Foreskin fibroblast (primary cell): ENCODE measurements at places on chromosomes 1 and 21.

GRCh38 chr1:77012066-77012465, 144.8 kb downstream of the ST6GALNAC5 start:
- no peak for DNase-seq

DNA sequence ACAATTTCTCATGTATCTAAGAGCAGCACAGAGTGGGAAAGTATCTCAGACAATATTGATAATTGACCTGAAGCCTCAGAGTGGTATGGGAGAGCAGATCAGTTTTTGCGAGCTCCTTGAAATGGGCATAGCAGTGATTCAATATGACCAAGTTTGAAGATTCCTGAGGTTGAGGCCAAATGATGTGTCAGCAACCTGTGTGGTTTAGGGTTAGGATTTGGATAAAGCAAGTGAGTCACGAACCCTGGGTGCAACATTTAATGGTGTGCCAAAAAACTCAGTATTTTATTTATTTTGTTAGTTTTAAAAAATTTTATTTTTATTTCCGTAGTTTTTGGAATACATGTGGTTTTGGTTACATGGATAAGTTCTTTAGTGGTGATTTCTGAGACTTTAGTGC, 92.5 kb upstream of the C21orf91 start:
- peak; percentile 22 for DNase-seq

DNA sequence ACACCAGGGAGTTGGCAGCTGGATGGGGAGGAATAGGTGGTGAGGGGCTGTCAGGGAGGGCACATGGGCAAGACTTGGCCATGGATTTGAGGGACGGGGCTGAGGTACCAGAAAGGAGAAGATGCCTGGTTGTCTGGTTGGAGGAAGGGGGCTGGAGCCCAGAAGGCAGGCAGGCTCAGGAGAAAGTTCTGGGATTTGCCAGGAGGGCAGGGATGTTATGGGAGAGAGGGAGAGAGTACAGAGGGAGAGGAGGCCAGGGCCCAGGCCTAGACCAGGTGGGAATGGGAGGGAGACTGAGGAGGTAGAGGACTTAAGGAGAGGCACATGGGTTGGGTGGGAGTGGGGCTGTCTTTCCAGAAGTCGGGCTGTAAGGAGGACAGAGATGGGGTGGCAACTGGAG, 4.3 kb downstream of the A3GALT2 start:
- DNase-seq = no peak

- DNase-seq = no peak
Observed at GRCh38 chr1:88920845-88921244, 29.5 kb upstream of the GTF2B start.

DNA sequence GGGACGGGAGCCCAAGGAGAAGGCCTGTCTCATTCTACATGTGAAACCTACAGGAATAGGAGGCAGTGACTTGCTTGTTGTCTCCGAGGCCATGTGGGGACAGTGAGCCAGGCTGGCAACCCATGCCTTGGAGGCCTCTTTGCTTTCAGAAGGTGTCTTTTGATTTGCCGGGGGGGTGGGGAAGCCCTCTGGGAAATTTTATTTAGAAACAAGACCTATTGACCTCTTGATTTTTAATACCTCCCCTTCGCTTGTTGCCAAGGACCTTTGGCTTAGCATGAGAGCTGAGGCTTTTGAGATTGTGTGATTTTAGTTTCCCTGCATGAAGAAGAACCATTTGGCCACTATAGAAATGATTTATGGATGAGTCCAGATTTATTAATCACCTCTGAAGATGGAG, 4.1 kb downstream of the ARMH1 start:
- DNase-seq = no peak

- peak; percentile 84 for DNase-seq
Observed at GRCh38 chr1:91774520-91775203, 111.3 kb downstream of the TGFBR3 start.

GRCh38 chr1:111654839-111655238, 35.2 kb downstream of the RAP1A start:
- DNase-seq = no peak

GRCh38 chr1:211318576-211319280, 7.9 kb upstream of the TRAF5 start:
- DNase-seq = no peak

DNA sequence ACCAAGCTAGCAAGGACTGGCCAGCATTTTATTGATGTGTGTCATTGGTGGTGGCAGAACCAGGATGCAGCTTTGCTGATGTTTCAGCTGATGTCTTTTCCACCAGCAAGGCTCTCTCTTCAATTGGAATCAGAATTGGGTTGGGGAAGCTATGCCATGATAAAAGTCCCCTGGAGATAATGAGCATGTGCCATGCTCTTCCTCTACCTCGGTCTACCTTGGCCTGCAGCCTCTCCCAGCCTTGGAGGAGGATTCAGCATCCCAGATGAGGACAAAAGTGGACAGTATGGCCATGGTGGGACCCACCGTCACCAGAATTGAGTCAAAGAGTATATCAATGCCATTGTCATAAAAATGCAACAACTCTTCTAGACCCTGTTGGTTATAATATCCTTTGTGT, 8.6 kb downstream of the AVPR1B start:
- DNase-seq = no peak

- DNase-seq = no peak
Observed at GRCh38 chr1:8976896-8977450, 31.3 kb downstream of the CA6 start.

- no peak for DNase-seq
Observed at GRCh38 chr1:171622152-171622462, at the start of gene MYOCOS. MYOCOS (plus strand) TSS chr1:171622243; CDS start chr1:171623884, 1,641 bp downstream.

DNA sequence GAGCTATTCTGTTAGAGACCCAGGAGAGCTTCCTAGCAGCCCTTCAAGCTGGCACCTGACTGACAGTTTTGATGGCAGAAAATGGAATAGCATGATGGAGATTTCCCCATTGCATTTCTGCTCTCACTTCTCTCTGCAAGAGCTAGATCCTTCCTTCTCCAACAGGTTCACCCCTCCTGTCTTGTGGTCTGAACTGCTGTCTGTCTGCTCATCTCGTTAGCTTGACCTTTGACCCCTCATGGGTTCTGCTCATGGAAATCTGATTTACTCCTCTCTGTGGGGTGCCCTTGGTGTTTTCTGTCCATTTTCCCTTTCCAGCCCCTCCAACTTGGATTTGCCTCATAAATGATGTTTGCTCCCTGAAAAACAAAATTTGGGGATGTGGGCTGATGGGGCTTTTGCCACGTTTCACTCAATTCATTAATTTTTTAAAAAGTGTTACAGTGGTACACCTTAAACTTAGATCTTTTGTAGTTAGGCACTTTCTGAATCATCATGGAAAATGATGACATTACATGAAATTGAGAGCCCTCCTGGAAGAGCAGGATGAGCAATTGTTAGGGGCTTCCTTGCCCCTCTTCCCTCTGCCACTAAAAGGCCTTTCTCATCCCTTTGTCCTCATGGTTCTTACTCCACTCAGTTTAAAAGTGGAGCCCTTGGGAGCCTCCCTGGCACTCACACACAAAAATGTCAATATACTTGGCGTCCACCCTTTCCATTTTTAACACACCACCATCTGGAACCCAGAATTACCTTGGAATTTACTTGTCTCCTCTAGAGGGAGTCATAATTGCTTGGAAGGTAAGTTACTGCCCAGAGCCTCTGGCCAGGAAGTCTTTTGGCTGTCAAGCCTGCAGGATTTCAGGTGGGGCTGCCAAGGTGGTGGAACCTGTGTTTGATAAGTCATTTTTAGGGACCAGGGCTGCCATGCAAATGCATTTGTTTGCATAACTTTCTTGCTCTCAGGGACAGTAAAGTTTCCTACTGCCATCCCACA, 31.9 kb upstream of the IL19 start:
- peak; percentile 56 for DNase-seq

- peak; percentile 61 for DNase-seq
Observed at GRCh38 chr1:100860397-100860991, 34.1 kb downstream of the EXTL2 start.

DNA sequence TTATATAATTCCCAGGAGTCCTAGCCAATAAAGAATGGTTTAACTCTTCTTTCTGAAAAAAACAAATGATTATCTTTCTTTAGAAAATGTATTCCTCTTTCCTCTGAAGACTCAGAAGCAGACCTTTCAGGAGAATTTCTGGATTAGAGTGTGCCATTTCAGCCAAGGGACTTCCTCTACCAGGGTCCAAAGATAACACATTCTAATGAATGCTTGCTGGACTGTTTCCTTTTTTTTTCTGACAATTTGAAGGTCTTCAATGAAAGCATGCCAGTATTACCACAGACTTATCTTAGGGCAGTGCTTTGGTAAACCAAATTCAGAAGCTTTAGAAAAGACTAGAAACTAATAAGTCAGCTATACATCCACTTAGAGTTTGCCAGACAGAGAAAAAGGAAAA, 80.5 kb downstream of the RERE start:
- no peak for DNase-seq

DNA sequence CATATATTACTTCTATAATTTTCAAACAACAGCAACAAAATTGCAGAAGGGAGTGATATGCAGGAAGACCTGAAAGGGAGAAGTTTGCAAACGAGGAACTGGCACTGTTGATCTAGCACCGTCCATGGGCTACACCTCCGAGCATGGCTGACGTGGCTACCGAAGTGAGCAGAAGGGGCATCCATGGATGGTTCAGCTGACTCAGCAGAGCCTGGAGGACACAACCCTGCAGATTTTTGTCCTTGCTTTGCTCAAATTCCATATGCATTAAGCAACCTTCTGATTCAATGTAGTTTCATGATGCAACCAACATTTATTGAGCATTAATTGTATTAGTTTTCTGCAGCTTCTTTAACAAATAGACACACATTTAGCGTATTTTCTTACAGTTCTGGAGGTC, 191.2 kb downstream of the C1orf94 start:
- DNase-seq = no peak

DNA sequence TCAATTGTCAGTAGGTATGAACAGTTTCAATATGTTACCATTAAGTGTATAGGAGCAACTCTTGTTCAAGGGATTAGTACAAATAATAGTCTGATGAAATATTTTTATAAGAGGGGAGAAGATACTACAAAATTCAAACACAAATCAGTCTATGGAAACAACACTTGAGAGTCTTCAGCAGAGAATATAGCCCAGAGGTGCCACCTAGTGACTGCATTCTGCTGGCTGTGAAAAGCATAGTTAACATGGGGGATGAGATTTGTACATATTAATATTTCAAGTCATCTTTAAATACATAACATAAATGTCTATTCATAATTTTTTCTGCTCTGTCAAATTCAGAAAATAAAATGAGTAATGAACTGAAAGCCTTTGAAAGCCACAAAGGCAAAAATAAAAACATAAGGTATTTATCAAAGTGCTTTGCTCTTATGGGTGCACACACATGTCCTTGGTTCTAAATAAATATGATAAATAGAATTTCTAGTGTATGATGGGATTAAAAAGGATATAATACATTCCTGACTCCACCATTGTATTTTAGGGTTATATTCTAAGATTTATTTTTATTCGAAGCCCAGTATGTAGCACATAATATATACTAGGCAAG, 440.9 kb upstream of the ZRANB2 start:
- DNase-seq = peak; percentile 20

DNA sequence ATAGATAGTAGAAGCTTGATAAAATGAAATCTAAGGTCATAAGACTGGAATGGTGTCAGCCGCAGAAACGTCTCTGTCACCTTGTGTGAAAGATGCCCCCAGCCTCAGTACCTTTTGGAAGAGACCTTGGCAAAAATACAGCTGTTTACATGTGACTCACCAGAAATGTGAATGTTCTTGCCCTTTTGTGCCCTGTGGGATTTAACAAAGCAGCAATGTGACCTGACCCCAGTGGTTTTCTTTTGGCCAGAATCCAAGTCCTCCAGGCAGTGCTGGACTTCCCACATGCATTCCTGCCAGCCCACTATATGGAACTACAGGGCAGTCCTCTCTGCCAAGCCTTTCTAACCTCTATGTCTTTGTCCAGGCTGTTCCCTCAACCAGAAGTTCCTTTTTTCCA, 27.2 kb upstream of the LRRC8C start:
- peak; percentile 90 for DNase-seq

GRCh38 chr1:97797403-97798183, 123.2 kb downstream of the DPYD start:
- peak; percentile 52 for DNase-seq

DNA sequence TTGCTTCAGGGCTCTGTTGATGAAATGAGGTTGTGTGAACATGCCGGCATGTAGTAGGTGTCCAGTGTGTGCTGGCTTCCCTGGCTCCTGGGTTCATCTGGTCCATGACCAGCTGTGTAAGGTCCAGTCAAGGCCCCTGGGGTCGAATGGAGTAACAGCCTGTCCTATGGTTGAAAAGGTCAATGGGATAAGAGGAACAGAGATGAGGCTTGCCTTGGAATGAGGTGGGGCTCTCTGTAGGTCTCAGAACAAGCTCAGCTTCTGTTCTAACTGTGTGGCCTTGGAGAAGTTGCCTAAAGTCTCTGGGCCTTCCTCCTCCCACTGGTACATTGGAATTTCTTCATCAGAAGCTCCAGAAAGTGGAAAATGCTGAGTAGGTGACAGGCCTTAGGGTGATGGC, 26.6 kb downstream of the RPS6KA1 start:
- no peak for DNase-seq

DNA sequence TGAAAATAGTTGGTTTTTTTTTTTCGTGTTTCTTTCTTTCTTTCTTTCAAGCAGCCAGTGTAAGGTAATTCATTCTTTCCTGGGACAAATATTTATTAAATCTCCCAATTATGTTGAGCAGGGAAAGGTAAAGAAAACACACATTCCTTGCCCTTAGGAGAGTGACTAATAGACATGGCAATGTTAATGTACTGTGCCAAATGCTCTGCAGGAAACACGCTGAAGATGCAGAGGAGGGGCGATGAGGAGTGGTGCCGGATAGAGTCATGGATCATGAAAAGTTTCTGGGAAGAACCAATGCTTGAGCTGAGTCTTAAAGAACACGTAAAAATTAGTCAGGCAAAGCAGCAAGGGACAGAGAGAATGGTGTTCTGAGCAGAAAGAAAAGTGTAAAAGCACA, 199.2 kb downstream of the DNM3 start:
- peak; percentile 36 for DNase-seq

DNA sequence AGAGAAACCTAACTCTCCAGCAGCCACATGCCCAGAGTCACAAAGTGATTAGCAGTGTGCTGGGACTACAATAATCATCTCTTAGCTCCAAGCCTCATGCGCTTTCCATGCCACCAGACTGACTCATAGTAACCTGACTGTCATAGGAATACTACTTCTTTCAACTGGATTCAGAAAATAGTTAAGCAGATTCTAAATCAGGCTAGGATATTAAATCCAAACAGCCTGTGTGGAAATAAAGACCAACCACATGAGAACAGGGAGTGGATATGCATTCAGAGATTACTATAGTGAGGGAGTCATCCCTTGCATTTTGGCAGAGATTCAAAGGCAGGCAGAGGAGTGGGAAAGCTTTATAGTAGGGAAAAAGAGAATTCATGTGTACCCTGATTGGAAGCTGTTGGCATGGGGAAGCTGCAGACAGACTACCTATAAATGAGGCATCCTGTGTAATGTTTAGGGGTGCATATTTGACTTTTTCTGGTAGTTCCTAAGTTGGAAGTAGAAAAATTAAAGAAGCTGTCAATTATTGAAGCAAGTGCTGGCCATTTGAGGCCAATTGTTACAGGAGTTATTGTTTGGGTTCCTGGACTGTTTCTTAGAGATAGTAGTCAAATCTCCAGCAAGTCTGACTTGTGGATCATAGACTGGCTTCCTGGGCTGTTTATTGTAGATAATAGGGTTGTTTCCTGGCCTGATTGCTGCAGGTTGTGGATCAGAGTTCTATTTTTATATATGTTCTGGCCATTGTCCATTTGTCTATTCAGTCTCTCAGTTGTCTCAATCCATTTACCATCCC, 31.7 kb upstream of the DNAH14 start:
- no peak for DNase-seq
